Stimulated activated naive CD4-positive, alpha-beta T cell treated with Interleukin-2 at 50 U/mL for 16 hours (primary cell): ENCODE measurements at places on chromosomes 7 and 10.

DNA sequence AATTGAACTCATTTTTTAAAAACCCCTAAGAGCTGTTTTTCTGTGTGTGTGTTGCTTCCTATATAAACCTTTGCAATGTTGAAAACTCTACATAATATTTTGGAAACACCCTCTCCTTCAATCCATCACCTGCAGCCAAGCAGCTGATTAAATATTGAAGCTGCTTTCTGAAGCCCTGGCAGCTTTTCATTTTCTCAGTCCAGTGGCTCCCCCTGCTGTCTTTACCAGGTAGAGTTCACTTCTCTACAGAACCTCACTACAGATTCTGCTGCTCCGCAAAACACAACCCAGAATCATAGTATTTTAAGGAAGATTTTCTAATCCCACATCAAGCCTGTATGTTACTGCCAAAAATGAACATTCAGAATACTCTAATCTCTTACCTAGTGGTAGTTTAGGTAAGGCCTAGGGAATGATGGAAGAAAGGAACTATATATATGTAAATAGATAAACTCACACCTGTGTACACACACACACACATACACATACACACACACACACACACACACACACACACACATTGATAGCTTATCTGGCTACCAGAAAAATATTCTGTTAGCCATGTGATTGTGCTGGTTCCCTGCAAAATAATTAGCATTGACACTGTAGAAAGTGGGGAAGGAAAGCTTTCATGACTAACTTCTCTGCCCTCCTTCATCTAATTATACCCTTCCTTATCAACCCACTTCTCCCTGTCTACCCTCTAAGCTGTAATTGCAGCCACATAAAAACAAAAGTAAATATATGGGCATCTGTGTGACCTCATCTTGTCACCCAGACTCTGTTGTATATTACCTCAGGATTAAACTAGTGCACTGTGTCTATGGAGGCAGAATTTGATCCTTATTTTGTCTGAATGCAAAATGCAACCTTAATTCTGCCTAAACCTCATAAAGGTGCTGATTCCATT, 229.5 kb upstream of the FZD1 start:
- no peak for DNase-seq

DNA sequence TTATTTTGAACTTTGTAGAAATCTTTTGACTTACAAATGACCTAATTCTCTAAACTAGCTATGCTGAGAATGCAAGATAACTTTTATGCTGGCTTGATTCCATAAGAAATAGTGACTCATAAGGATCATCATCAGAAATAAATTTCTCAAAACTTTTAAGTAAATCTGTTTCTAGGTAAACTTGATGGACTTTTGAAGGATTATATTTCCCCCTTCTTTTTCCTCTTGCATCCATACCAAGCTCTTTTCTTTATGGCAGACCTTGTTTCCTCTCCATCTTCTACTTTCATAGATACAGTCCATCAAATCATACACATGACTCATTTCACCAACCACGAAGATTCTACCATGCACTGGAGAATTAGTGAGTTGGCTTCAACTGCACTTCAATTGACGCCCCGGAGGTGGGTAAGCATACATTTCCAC, 336.3 kb downstream of the KCNMA1 start:
- no peak for DNase-seq

DNA sequence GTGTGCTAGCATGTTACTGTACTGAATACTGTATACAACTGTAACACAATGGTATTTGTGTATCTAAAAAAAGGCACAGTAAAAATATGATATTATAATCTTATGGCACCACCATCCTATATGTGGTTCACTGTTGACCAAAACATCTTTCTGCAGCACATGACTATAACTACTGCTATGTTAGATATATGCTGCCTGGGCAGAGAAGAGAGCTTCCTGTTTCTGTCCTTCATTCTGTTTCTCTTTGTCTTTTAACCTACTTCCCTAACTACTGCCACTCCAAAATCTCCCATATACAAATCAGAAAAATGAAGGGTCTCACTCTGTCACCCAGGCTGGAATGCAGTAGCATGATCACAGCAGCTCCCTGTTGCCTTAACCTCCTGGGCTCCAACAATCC, 8.8 kb upstream of the FGL2 start:
- no peak for DNase-seq

GRCh38 chr10:11798845-11799735, 24.1 kb upstream of the PROSER2 start:
- no peak for DNase-seq

DNA sequence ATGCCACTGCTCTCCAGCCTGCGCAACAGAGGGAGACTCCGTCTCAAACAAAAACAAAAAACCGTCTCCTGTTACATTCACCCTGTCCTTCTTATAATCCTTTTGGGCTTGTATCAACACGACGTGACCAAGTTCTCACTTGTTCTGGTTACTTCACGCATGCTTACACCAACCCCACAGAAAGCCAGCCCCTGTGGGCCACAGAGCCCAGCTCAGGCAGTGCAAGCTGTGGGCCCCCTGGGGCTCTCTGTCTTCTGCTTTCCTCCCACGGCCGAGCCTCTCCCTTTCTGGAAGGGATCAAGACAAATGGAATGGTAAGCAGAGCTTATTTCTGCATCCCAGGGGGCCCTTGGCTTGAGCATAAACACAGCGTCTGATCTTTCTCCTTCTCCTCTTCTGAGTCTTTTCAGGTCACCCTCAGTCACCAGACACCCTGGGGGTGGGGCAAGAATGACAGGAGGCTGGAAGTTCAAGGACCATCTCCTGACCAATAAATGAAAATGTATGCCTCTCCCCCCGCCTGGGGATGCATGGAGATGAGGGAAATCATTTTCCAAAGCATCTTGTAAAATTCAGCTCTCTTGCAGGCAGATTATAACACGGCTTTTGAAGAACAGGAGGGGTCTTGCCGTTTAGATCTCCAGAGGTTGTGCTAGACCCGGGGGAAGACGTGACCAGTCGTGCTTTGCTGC, 19.0 kb upstream of the TRIM56 start:
- no peak for DNase-seq

GRCh38 chr10:61477451-61477850, 24.3 kb upstream of the TMEM26 start:
- DNase-seq, result no peak

DNA sequence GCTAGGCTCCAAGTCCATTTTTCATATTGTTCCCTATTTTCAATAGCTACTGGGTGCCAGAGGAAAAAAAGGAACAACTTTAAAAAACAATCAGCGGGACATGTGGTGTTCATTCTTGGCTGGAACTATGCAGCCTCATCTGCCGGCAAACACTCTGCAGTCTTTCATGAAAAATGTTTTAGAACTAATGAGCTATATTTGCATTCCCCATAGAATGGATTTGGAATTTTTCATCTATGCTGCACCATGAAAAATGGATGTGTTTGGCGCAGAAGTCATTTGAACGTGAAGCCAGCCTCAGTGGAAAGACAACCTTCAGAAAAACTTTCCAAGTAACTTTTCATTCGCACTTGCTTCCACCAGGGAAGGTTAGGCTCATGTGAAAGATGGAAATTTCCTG, 270.5 kb downstream of the SKAP2 start:
- DNase-seq, result no peak

GRCh38 chr10:124176349-124177179, 83.2 kb upstream of the CHST15 start:
- DNase-seq, result no peak

DNA sequence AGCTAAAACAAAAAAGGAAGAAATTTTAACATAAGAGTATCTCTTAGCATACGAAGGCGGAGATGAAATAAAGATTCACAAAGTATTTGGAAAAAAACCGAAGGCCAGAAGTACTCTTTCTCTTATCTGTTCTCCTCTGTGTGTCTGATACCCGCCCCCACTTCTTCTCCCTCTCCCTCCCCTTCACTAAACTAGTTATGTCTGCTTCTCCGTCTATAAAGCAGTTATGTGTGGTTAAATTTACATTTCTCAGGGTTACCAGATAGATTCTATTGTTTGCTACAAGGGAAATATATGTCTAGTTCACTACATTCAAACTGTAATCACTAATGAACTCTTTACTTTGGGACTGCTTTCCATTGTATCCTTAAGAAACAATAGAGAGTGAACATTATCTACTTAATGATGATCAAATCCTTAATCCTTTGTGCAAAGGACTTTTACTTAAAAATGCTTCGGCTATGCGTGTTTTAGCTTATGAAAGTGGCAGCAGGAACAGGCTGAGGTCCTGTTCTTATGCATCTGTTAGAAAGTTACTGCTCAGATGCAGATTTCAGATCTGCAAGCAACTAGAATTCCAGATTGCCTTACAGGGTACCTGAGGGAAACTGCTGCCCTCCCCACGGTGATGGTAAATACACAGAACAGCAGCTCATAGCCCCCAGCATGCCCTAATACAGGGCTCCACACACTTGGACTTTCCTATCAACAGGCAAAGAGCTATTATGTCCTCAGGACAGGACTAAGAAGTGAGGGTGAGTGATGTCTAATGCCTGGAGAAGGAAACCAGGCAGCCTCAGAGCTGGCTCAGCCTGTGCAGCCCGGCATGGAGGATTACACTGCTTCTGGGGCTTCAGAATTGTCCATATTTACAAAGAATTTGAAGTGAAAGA, 273.3 kb downstream of the FZD1 start:
- no peak for DNase-seq

DNA sequence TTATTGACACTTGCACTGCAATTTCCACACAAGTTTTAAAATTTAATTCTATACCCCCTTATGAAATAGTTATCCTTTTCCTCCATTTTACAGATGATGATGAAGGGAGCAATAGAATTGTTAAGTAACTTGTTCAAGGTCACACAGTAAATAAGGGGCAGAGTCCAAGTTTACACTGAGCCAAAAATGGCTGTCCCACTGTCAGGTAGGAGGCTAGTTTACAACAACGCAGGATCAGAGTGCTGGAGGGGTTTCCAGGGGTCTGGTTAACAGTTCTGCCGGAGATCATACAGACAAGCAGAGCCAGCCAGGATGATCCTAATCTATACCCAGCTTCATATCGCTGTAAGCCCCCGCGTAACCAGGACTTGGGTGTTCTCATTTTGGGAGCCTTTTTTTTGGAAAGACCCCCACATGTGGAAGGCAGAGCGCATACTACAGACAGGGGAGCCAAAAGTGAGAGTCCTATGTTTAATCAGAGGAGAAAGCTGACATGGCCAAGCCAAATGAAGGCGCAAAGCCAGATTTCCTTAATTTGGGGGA, 524 bp upstream of the UNC5B start:
- DNase-seq, result no peak

DNA sequence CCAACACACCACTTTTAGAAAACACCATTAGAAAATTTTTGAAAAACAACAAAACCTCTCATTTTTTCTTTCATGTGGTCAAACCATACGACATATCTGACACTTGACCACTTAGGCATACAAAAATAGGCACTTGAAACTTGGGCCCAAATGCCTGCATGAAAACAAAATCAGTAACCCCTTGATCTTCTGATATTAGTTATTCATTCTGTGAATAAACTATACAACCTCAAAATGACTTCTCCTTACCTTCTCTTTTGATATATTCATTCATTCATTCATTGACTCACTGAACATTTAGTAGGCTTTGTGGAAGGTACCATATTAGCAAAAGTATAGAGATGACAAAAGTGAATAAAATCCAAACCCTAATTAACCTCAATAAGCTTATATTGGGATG, 26.4 kb downstream of the ITGB1 start:
- DNase-seq, result no peak

- no peak for DNase-seq
Measured at GRCh38 chr7:113444261-113444660, 325.9 kb upstream of the SMIM30 start.

GRCh38 chr10:116880716-116881482, 31.6 kb downstream of the ENO4 start:
- no peak for DNase-seq

DNA sequence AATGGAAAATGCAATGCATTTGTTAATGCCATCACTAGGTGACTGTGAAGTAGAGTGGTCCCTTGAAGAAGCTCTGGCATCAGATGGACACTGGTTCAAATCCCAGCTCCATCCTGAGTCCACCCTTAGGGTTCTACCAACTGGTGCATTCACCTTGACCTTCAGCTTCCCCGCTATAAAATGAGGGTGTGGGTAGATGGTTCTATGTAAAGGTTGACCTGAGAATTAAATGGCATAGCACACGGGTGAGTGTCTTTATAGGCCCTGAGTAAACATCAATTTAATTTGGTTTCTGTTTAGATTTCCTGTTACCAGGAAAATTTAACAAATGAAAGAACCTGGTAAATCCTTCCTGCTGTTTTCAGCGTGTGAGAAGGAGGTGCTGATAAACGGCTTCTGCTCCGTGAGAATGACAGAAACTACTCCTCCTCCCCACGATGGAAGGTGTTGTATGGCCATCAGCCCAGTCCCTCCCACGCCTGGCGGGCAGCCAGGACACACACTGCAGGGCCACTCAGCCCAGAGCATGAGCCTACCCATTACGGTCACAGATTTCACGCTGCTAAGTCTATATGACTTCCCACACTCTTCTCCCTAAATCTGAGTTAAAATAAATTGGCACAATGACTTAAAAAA, 210.1 kb downstream of the TNS3 start:
- no peak for DNase-seq

DNA sequence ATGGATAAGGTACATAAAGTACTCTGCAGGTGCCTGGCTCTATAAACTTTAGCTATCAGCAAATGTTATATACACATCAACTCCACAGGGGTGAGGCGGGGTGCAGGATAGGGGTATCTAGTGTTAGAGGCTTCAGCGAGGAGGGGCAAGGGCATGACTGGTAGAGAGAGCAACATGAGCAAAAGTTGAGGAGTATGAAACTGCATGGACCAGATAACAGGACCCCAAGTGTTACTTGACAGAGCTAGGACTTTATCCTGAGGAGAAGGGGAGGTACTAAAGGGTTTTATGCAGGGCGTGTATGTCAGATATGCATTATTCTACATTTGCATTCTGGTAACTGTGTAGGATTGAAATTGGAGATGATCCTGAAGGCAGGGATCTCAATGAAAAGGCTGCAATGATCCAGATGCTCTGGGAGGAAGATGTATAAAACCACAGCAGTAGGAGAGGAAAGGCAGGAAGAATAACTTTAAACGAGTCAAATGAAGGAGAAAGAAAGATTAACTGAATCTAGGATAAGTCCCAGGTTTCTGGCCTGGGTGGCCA, 109.8 kb upstream of the FAM133B start:
- DNase-seq, result no peak

GRCh38 chr7:66627151-66627681, 1.5 kb upstream of the KCTD7 start:
- DNase-seq, result no peak

- no peak for DNase-seq
Measured at GRCh38 chr7:90903841-90904240, 307.7 kb downstream of the CDK14 start.

DNA sequence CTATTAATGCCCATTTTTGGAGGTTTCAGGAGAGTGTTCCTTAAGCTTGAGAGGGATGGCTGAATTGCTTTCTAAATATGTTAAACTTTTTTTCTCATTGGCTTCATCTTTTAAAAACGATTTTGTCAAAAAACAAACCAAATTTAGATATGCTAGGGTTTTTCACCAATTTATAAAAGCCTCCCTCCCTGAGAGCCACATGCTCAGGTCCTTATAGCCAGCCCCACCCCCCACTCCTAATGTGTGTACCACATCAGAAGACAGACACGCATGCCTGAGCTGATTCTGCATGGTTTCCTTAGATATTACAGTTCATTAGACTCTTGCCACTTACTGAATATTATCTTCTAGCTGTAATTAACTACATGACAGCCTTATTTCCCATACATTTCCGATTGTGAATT, 2.0 kb downstream of the CUL1 start:
- DNase-seq, result peak; percentile 33
